Activated naive CD4-positive, alpha-beta T cell treated with anti-CD3 and anti-CD28 coated beads, Interleukin-2, amount 50 U/mL, for 16 hours (primary cell): ENCODE measurements at places on chromosomes 5 and 9.

- peak; percentile 32 for DNase-seq
Measured at GRCh38 chr5:43073597-43074546, 33.8 kb upstream of the ANXA2R start.

- no peak for DNase-seq
Measured at GRCh38 chr5:164593982-164594381, 1088.6 kb downstream of the MAT2B start.

- DNase-seq, result no peak
Measured at GRCh38 chr5:83827111-83827557, 106.5 kb upstream of the HAPLN1 start.

GRCh38 chr5:72241346-72242003, 78.6 kb downstream of the MRPS27 start:
- DNase-seq, result no peak

DNA sequence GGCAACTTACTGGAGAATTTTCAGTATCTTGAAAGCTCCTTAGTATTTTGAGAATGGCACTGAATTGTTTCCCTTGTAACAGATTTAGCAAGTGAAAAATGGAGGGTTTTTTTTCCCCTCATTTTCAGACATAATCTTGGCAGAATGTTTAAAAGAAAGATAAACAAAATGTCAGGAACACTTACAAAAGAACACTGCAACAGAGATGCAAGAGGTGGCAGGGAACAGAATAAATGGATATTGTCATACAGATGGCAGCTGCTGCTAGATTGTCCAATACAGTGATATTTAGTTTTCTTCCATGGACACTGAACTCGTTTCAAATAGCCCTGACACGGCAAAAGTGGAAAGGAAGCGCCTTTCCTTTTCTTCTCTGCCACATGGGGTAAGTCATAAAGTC, 76.9 kb upstream of the ZNF608 start:
- no peak for DNase-seq

DNA sequence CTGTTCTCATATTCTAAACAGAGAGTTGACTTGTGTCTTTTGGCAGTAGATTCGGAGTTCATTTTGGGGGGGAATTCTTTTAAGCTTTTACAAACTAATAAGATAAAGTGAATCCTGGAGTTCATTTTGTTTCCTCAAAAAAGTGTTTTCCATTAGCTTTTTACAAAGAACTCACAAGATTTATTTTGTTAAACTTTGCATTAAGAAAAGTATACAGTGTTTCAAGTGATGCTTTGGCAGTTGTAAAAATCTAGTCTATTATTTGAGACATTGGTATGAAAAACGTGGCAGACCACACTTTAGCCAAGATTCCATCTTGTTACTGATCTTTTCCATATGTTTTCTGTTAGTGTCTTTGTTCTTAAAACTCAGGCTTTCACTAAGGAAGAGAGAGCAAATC, 1.2 kb upstream of the OMD start:
- no peak for DNase-seq
